ENCODE measurements at places on chromosomes 1 and 21.

DNA sequence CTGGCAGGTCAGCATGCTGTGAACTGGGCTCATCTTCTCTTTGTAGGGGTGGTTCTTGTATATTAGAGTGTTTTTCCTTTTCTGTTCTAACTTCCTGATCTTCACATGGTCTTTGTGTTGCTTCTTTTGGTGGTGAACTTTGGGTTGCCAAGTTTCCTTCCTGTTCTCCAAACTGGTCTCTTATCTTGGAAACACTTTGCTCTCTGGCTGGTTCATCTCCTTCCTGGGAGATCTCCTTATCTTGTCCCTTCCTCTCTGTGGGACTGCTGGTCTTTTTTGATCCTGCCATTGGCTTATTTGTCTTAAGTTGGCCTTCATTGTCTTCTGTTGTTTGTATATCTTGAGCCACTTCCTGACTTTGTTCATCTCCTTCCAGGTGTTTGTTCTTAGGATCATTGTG is 2.1 kb downstream of the TCHHL1 start:
- no peak for DNase-seq

GRCh38 chr1:235566084-235566483 is 61.8 kb upstream of the B3GALNT2 start:
- DNase-seq, result no peak

- DNase-seq, result no peak
These were observed 25.5 kb downstream of the MAN1C1 start for GRCh38 chr1:25641931-25642573.

DNA sequence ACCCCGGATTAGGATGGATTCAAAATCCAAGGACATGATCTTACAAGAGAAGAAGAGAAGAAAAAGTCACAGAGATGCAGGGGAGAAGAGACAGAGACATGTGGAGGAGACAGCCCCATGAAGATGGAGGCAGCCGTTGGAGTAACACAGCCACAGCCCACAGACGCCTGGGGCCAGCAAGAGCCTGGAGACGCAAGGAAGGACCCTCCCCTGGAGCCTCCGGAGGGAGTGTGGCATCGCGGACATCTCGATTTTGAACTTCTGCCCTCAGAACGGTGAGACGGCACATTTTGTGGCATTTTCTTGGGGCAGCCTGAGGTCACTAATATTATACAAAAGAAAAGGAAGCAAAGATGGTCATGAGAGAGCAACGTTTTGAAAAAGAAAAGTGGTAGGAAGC is 28.8 kb downstream of the ABCG1 start:
- DNase-seq, result no peak

- DNase-seq, result no peak
These were observed 596.3 kb downstream of the KIF26B start for GRCh38 chr1:245751116-245751515.

All from erythroblast (primary cell).